ENCODE measurements at places on chromosomes 1 and 21.

DNA sequence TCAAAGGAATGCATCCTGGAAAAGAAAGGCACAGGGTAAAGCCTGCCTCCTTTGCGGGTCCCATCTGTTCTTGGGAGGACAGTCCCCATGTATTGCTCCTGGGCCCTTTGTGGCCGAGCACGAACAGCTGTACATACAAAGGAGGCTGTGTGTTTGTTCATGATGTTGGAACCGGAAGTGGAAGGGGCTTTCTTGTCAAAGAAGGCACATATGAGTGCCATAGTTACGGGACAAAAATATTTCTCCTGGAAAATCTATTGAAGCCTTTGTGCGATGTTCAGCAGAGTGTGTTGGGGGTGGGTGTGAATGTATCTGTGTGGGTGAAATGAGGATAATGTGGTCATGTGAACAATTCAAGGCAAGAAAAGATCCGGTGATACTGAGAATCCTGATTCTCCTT lies 297.6 kb downstream of the DISC1 start:
- no peak for DNase-seq

- DNase-seq: no peak
Measured at GRCh38 chr1:162964901-162965300, 103.9 kb upstream of the CCDC190 start.

DNA sequence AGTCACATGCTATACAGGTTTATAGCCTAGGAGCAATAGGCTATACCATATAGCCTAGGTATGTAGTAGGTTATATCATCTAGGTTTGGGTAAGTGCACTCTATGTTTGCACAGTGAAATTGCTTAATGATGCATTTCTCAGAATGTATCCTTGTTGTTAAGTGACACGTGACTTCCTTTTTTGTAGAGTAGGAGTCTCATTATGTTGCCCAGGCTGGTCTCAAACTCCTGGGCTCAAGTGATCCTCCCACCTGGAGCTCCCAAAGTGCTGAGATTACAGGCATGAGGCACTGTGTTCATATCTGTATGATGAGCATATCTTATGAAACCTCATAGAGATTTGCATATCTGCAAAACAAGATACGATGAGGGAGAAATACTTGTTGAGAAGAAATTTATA lies 13.8 kb upstream of the ABCB10 start:
- no peak for DNase-seq

- DNase-seq: no peak
Measured at GRCh38 chr1:21260405-21261125, 29.7 kb downstream of the ECE1 start.

DNA sequence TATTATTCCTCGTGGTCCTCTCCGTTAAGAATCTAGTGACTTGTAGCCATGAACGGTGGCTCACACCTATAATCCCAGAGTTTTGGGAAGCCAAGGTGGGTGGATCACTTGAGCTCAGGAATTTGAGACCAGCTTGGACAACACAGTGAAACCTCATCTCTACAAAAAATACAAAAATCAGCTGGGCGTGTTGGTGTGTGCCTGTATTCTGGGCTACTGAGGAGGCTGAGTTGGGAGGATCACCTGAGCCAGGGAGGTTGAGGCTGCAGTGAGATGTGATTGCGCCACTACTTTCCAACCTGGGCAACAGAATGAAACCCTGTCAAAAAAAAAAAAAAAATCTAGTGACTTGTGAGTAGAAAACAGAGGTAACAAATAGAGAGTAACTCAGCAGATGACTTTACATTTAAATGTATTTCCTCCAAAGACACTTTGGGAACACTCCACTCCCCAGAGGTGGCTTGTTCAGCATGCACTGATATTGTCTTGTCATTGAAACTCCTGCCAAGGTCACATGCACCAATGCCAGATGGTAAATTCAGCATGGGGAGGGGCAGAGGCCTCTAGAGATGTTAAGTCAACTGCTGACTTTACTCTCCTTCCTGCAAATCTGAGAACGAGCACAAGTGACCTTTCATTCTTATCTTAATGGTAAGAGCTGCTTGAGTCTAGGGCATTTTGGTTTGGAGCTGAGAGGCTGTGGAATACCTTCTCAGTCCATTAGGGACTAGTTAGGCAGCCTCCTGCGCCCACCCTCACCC lies 24.9 kb downstream of the CCDC185 start:
- DNase-seq: no peak

- DNase-seq: no peak
Measured at GRCh38 chr21:15872236-15872635, 142.5 kb downstream of the USP25 start.

DNA sequence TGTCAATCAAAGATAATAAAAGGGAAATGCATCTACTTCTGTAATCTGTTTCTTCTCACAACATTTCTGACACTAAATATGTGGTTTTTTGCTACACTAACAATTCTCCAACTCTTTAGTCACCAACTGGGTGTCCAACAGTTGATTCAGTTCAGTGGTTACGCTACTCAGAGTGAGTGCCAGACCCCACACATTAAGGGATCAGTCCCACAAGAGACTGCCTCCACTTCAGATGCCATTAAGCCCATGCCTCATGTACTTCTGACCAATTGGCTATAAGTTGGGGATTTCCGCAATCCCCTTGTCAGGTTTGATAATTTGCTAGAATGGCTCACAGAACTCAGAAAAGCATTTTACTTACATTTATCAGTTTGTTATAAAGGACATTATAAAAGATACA lies 28.4 kb downstream of the RNF2 start:
- no peak for DNase-seq

GRCh38 chr21:45747233-45747766 lies 103.8 kb downstream of the PCBP3 start:
- DNase-seq: no peak

DNA sequence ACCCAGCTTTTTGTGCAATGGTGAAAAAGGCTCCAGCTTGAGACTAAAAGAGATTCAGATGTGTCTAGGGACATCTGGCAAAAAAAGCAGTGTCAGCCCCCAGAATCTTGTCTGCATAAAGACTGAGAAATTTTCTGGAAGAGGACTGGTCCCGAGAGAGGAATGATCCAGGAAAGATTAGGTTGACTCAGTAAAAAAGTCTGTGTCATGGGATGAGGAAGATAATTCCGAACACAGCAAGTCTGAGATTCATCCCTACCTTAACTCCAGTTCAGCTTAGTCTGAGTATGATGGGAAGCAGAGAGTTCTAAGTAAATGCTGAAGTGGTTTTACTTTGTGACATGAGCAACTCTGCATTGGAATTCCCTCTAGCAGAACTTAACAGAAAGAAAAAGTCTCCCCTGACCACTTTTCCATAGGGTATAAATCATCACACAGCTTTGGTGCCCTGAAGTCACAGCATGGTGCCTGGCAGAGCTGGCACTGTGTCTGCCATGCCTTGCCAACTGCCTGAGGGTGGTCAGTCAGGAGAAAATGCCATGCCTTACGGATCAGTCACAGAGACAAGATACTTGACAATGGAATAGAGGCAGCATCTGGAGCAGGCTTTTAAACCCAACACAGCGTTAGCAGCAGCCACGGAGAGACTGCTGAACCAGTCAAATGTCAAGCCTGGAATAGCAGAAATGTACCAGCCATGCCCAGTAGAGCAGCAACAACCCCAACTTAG lies 153.4 kb downstream of the ZC3H11B start:
- no peak for DNase-seq

DNA sequence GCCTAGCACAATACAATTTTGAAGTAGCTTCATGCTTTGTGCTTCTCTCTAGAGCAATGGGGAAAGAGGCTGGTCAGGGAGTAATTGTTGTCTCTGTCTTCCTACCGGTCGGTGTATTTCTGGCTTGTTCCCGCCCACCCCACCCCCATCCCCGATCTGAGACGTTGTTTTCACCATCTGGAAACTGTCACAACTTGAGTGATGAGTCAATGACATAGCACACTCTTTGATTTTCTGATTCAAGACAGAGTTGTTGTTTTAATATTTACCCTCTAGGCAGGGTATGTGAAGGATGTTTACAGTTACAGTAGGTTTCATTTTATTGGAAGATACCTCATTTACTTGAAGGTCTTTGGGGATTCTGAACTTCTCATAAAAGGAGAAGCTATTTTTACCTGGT lies 7.0 kb downstream of the IL12RB2 start:
- DNase-seq: no peak

- no peak for DNase-seq
Measured at GRCh38 chr1:114470681-114471080, 40.3 kb downstream of the TRIM33 start.

- DNase-seq: no peak
Measured at GRCh38 chr1:220748089-220748934, at the start of gene MTARC2. TSS of gene MTARC2 (plus strand) at chr1:220748322. CDS start at chr1:220748532, 210 bp downstream.

GRCh38 chr1:10793129-10793651 lies 3.3 kb downstream of the CASZ1 start:
- DNase-seq: no peak

- no peak for DNase-seq
Measured at GRCh38 chr1:197862221-197862620, 40.2 kb upstream of the C1orf53 start.

DNA sequence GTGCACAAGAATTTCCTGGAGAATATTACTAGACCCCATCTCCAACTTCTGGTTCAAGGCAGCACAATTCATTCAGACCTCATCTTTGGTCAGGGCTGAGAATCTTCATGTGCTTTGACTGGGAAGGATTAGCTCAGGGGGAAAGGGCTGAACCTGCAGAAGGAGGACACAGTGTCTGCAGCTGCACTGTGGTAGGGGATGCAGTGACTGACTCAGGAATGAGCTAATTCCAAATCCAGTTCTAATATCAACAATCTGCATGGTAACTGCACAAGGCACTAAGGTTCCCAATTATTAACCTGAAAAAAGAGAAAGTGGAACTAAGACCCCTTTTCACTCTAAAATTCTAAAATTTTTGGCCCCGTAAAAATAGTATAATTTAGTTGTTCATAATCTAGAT lies 31.6 kb downstream of the TTLL7 start:
- no peak for DNase-seq

DNA sequence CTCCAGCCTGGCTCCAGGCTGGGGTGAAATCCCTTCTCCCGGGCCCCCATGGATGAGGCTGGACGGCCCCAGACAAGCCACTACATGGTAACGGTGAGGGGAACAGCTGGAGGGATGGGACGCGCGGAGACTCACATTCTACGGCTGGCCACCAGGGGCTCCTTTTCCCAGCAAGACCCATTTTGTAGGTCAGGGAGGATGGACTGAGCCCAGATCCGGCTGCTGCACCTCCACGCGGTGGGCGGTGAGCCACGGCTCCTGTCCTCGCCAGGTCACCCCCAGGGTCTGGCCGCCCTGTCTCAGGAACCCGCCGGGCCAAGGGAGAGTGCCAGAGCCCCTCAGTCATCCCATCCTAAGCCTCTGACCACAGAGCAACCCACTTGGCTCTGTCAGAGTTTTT lies 75.0 kb upstream of the ACTRT2 start:
- DNase-seq: no peak

- DNase-seq: peak; percentile 91
Measured at GRCh38 chr1:198638894-198639635, at the start of gene PTPRC. TSS of gene PTPRC (plus strand) at chr1:198639040. CDS start at chr1:198639269, 229 bp downstream.

All from GF-D8 (cell line).